ENCODE measurements at places on chromosomes 1 and 21. TPM values are rescaled to one million over a fixed set of nuclear protein-coding genes. Genes with fewer than 3 reads are reported as not detected.

Gene BNIPL
- 1.8 TPM for total RNA-seq

Gene RNF186
- not detected for total RNA-seq

Gene CHI3L1
- not detected for total RNA-seq

Gene G0S2
- total RNA-seq, result not detected

Gene KCNQ4
- total RNA-seq, result 0.73 TPM

Measured in activated CD8-positive, alpha-beta T cell treated with anti-CD3 and anti-CD28 coated beads, Interleukin-2, amount 10 ng/mL, durations not matched to agents 7 days and 5 days (primary cell).